ENCODE measurements at places on chromosomes 3 and 15.

- DNase-seq, result no peak
Measured at GRCh38 chr3:133999891-134000685, 29.6 kb downstream of the SLCO2A1 start.

GRCh38 chr15:39079296-39079847 is 501.5 kb upstream of the THBS1 start:
- peak; percentile 80 for DNase-seq

DNA sequence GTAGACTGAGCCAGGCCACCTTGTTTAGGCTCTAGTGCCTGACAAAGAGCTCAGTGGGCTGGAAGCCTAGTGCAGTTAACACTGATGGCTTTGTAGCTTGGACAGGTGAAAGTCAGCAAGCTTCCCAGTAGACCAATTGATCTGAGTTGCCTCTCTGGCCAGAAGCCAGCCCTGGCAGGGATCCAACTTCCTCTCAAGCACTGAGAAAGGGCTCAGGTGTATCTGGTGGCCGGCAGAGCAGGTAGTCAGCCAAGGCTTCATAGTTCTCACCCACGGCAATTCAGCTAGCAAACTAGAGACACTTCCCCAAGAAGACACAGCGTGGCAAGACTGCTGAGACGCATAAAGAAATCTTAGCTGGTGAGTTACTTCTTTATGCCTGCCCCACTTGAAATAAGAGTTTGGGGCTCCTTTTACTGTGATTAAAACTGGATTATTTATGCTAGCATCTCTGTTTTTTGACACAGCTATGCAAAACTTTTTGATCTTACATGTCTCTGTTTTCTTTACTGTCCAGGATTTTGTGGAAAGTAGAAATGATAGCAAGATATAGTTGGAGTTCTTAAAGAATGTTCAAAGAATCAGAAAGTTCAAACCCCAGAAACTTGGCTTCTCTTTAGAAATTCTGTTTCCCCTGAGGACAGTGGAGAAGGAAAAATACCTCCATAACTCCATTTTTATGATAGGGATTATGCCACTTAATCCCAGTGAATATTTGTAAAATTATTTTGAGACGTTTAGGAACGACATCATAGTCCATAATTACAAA is 8.4 kb upstream of the CA12 start:
- DNase-seq, result no peak

DNA sequence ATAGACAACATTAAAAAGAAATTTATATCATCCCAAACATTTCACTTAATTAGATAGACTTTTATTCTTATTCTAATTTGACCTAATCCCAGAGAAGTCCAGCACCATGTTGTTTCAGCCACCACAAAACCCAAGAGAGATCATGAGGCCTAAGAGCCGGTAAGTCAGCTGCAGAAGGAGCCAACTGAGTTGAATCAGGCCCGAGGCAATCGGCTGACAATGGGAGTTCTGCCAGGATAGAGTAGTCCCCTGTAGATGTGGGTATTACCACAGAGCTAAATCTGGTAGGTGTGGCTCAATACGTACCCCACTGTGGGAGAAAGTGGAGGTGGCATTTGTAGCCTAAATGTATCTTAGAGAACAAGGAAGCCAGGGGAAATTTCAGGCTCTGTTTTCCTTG is 49.7 kb upstream of the UMPS start:
- DNase-seq, result no peak

GRCh38 chr3:9553948-9554513 is 409 bp upstream of the LHFPL4 start:
- no peak for DNase-seq

Data from EL (cell line).